Activated T-helper 17 cell treated with anti-CD3 and anti-CD28 coated beads, Interleukin-2, amount 50 U/mL, for 72 hours (primary cell): ENCODE measurements at places on chromosomes 5 and 9. TPM values are rescaled to one million over a fixed set of nuclear protein-coding genes. Genes with fewer than 3 reads are reported as not detected.

TMEM174 gene
- not detected for total RNA-seq

RMND5B gene
- 15.9 TPM for total RNA-seq

- ATAC-seq, result no peak
Observed at GRCh38 chr5:136279314-136279713, 86.0 kb downstream of the TRPC7 start.

DNA sequence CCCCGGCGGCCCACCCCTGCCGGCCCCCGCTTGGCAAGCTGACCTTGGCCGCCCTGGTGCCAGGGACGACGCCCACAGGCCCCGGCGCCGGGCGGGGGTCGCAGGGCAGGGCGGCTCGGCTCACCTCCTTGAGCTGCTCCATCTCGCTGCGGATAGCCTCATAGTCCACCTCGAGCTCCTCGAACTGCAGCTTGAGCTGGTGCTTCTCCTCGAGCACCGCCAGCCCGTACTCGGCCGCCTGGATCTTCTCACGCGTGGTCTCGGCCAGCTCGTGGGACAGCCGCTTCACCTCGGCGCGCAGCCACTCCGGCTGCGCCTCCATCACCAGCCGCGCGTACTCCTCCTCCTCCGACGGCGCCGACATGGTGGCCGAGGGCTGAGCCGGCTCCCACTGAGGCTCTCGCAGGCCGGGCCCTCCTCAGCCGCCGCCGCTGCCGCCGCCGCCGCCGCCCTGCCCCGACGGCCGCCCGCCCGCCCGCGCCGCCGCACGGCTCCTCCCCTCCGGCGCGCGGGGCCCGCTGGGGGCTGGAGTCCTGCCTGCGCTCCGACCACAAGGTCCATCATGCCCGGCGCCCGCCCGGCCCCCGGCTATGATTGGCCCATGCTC, at the start of gene BICD2:
BICD2 (minus strand) TSS at position 453 of the 607 bp plus-strand sequence; CDS start at position 364, 89 bp downstream.
- ATAC-seq, result peak; percentile 92

GRCh38 chr9:121582641-121583040, 68.8 kb upstream of the DAB2IP start:
- no peak for ATAC-seq

DNA sequence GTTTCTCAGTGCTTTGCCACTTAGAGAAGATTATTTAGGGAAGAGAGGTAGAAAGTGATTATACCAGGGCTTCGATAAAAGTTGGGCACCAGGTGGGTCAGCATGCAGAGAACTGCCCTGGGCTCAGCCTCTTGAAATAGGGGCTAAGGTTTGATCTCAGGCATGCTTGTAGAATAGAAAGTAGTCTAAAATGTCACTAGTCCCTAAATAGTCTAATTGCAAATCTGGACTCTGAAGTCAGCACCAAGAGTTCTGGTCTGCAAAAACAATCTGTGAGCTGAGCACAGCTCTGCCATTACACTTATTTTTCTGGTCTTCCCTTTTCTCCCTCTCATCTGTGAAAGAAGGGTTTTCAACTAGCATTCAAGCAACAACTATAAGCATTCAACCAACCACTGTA, 248.0 kb downstream of the SMARCA2 start:
- no peak for ATAC-seq

DNA sequence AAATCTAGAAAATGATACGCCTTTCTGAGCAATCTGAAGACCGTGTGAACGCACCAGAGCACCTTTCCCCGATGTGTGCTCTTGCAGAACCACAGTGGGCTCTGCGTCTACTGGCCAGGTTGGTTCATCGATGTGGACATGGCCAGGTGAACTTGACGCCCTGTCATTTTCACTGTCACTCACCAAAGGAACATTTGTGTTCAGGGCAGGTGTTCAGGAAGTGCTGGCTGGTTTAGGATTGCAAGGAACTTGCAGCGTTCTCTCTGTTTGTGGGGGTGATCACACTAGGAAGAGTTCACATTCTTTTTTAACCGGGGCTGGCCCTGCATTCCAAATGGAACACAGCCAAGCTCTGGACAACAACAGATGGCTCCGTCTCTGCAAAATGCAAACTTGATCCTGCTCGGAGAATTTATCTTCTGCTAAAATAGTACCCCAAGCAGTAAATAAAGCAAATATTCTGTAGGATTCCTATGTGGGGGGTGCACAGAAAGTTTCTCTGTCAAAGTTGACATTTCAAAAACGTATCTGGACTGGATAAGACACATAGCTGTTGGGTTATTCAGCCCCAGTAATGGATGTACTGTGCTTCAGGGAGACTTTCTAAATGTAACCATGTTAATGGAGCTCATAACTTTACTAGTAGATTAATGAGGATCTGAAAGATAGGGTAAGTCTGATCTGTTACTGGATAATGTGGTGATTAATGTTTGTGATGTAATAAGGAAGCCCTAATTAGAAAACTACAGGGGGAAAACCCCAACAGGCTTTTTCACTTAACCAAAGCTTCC, 45.7 kb upstream of the FANCC start:
- ATAC-seq, result no peak

DNA sequence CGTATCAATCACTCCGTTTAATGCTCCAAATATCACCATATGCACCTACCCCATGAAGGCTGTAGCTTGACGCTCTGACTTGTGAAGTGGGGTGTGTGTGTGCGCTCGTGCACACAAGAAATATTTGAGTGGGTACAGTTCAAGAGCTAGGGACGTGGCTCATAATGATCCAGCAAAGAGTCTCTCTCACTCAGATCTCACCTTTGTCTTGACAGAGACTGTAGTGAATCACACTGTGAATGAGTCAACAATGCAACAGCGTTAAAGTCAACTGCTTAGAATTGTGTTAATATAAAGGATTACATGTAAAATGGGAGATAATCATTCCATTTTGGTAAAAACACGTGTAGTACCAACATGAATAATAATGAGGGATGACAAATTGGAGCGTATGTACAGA, 119.4 kb downstream of the MED27 start:
- ATAC-seq, result peak; percentile 52

GRCh38 chr9:13648676-13649075, 369.2 kb upstream of the MPDZ start:
- ATAC-seq, result no peak
